DMS153 (cell line): ENCODE measurements at places on chromosomes 13 and 19.

- DNase-seq: no peak
These were observed 16.7 kb upstream of the POSTN start for GRCh38 chr13:37615276-37615675.

- DNase-seq: no peak
These were observed 33.8 kb upstream of the SGCG start for GRCh38 chr13:23146811-23147625.

DNA sequence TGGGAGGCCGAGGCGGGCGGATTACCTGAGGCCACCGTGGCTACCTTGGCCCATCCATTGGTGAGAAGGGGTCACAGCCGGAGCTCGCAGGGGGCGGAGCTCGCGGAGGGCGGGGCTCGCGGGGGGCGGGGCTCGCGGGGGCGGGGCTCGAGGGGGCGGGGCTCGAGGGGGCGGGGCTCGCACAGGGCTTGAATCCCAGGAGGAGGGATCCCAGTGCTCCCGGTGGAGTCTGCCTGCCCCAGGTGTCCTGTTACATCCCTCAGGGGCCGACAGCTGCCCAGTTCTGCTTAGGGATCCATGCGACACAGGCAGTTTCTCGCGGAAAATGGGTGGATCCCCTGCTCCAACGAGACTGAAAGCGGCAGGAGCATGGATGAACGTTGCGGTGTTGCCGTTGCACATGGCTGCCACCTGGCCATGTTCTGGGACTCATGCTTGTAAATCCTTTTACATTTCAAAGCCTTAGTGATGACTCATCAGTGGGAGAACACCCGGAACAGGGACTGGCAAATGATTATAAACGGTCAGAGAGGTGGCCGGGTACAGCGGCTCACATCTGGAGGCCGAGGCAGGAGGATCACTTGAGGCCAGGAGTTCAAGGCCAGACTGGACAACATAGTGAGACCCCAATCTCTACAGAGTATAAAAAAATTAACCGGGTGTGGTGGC is 25.1 kb downstream of the TMPRSS9 start:
- peak; percentile 91 for DNase-seq

DNA sequence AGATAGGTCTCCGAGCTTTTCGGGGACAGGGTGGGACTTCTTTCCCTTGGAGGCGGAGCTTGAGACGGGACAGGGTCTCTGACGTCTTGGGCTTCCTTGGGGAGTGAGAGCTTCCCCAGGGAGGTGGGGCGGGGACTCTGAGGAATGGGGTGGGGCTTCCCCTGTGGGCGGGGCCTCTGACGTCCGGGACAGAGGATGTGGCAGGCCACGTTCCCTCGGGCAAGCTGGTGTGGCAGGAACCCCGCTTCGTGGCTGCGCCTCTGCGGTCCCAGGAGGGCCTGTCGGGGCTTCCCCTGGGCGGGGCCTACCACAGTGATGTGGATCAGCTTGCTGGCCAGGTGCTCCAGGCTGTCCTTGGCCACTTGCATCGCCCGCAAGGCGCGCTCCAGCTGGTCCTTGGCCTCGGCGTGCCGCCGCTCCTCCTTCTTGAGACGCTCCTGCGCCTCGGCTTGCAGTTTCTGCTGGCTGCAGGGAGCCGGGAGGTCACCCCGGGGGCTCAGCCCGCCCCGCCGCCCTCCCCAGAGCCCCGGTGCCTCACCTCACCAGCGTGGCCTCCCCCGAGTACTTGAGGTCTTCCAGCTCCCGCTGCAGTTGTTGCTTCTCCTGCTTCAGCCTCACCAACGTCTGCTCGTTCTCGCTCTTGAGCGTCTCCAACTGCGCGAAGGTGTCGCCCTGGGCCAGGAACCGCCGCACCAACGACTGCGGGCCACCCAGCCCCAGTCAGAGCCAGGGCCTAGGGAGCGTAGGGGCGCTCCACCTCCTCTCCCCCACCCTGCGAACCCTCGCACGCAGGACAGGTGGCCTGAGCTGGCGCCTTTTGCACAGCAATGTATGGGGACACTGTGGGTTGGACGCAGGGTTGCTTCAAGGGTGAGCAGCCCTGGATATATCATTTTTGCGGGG is 3.3 kb upstream of the RGL3 start:
- peak; percentile 49 for DNase-seq

GRCh38 chr19:2476451-2477140 is 669 bp downstream of the GADD45B start:
- DNase-seq: no peak

GRCh38 chr13:77494226-77494625 is 41.3 kb upstream of the SCEL start:
- DNase-seq: no peak

- DNase-seq: no peak
These were observed 14.6 kb upstream of the NCCRP1 start for GRCh38 chr19:39182174-39182505.

GRCh38 chr19:3289971-3290569 is 65.6 kb downstream of the CELF5 start:
- no peak for DNase-seq

DNA sequence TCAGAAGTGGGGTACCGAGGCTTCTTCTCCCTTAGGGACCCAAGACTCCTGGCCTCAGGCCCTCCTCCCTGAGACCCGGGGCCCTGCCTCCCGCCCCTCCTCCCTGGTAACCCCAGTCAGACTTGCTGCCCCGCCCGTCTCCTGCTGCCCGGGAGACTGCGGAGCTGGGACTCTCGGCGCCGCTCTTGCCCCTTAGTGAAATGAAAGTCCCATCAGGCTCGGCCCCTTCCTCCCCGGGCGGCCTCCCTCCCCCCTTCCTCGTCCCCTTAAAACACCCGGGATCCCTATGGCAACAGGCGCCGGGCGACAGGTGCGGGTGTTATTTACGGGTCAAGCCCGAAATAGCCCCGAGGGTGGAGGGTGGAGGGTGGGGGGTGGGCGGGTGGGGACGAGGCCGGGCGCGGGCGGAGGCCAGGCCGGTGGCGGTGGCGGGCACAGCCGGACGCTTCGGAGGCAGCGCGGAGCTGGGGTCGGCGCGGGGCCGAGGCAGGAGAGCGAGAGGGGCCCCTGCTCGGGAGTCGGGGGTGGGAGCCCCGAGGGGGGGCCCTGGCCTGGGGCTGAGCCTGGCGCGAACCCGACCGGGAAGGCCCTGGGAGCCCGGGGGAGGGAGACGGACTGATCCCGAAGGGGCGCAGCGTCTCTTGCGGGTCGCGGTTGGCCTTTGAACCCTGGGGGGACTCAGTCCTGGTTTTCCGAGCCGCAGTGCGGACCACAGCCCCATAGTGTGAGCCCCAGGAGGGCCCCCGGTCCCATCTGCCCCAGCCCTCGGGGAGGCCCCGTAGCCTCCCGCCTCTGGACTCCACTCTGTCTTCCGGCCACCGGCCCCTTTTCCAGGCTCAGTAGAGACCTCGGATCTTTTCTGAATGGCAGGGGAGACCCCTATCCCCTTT is at the start of gene CACNG6:
CACNG6 (plus strand) TSS at position 414 of the 890 bp plus-strand sequence. CDS start 1,241 bp downstream, outside the sequence.
- no peak for DNase-seq

DNA sequence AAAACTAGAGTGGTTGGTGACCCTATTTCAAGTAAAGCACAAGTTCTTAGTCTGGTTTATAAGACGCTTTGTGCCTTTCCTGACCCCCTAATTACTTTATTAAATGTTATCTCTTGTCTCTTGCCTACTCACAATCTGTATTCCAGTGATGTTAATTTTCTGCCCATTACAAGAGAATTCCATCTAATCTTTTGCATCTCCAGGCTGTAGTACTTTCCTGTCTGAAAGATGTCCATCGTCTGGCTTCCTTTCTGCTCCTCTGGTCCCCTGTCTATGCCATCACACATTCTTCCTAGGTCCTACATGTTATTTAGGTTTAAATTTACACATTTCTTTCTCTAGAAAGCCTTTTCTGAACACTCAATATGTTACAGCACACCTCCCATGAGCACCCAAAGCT is 25.9 kb upstream of the OXGR1 start:
- DNase-seq: no peak

DNA sequence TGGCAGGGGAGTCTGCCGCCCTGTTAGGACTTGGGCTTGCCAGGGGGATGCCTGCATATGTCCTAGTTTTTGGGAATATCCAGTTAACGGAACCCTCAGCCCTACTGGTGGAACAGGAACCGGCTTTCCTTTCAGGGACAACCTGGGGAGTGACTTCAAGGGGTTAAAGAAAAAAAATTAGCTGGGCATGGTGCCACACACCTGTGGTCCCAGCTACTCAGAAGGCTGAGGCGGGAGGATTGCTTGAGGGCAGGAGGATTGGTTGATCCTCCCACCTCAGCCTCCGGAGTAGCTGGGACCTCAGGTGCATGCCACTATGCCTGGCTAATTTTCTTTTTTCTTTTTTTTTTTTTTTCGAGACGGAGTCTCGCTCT is 22.5 kb downstream of the LDLR start:
- no peak for DNase-seq

DNA sequence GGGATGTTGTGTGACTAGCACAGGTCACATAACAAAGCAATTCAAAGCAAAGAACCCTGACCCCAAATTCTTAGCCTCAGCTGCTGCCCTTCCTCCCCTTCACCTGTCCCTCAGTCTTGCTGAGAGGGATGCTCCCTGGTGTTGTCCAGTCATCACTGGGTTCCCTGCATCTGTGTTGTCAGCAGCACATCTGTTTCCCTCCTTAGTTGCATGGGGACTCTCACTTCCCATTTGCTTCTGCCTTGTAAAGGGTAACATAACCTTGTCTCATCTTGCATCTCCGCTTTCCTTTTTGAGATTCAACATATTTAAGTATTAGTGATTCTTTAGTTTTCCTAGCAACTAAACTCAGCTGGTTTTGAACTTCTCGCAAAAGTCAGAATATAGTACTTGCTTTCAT is 54.0 kb downstream of the SPATA13 start:
- DNase-seq: no peak
